Kidney (tissue), 22 donors: ENCODE measurements at places on chromosomes 1 and 21.

GRCh38 chr1:47030170-47030805 lies 6.8 kb downstream of the CYP4X1 start:
- no peak for DNase-seq

DNA sequence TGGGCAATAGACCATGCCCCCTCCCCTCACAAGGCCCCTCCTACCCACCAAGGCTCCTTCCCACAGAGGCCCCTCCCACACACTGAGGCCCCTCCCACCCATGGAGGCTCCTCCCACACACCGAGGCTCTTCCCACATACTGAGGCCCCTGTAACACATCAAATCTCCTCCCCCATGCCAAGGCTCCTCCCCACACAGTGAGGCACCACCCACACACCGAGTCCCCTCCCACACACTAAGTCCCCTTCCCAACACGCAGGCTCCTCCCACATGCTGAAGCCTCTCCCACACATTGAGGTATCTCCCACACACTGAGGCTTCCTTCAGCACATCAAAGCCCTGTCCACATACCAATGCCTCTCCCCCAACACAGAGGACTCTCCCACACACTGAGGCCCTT lies 391.8 kb downstream of the CAMTA1 start:
- DNase-seq = no peak

GRCh38 chr1:42037586-42037985 lies 115.6 kb upstream of the GUCA2B start:
- no peak for DNase-seq

DNA sequence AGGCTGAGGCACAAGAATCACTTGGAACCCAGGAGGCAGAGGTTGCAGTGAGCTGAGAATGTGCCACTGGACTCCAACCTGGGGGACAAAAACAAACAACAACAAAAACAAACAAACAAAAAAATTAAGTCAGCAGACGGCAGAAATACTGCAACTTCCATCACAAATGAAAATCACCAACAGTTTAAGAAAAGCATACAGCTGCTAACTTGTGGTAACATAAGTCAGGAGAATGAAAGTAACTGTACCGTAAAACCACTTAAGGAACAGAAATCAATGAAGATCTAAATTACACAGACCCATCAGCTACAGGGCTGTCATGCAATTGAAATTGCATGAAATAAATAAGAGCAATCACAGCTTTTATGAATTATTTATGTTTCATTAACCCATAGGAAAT lies 25.0 kb downstream of the MCOLN2 start:
- no peak for DNase-seq

GRCh38 chr1:111990026-111990877 lies 784 bp upstream of the KCND3 start:
- peak; percentile 36 for DNase-seq

DNA sequence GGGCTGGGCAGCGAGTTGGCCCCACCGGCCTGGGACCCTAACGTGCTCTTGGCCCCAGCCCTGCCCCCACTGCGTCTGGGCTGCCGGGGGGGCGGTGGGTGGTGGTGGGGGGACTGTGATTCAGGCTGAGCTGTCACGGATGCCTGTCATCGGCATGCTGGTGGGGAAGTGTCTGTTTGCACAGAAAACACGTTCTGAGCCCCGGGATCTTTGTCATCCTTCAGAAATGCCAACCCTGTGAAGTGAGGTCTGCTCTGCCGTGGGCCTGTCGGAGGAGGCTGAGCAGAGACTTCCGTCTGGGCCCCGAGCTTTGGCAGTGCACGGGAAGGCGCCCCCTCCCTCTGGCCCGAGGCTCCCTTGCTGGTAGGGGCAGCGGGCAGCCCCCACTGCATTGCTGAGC lies 24.3 kb upstream of the PLCH2 start:
- DNase-seq = peak; percentile 43

DNA sequence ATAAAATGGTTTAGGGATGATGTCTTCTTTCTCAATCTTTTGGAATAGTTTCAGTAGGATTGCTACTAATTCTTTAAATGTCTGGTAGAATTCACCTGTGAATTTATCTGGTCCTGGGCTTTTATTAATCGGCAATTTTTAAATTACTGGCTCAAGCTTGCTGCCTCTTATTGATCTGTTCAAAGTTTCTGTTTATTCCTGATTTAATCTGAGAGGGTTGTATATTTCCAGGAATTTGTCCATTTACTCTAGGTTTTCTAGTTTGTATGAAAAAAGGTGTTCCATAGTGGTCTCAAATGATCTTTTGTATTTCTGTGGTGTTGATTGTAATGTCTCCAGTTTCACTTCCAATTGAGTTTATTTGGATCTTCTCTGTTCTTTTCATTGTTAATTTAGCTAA lies 617.8 kb downstream of the LTN1 start:
- no peak for DNase-seq

DNA sequence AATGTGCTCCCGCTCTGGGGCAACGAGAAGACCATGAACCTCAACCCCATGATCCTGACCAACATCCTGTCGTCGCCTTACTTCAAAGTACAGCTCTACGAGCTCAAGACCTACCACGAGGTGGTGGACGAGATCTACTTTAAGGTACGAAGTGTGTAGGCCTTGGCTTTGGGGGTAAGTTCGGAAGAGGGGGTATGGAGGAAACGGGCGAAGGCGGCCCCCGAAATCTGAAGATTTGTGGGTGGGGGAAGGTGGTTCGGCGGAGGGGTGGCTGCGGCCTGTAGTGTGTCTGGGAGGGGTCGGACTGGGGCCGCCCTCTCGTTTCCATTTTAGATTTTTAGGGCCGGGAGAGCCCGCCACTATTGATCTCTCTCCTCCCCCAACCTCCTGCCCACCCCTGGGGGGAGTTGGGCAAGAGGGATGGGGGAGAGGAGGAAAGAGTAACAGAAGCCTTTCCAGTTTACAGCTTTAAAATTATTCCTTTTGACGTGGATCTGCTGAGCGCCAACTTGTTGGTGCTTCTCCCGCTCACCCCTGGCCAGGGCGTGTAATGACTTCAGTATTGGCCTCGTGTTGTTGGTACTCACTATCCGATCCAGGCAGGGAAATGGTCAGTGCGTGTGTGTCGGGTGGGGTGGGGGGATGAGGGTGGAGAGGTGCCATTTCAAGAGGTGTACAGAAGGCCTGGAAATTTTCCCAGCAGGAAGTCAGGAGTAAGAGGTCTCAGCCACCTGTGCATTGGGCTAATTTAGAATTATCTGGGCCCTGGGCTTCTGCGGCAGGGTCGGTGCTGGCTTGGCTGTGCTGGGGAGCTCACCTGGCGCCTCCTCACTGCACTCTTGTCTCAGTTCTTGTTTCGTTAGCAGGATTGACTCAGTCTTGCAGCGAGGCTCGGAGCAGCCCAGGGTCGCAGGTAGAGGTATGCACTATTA lies 880 bp downstream of the PRPF38B start:
- peak; percentile 91 for DNase-seq

GRCh38 chr1:15081102-15081501 lies 72.4 kb upstream of the TMEM51 start:
- no peak for DNase-seq
